Effector memory CD4-positive, alpha-beta T cell (primary cell): ENCODE measurements at places on chromosomes 16 and 17.

GRCh38 chr16:30458561-30459394, 13.1 kb upstream of the SEPHS2 start:
- no peak overlapping the region for H3K4me3 ChIP-seq
- H3K27me3 ChIP-seq, result no peaks in the 10 kb centered on the region
- peak; percentile 50 for DNase-seq
- H3K36me3 ChIP-seq, result no peaks in the 10 kb centered on the region
- peak overlapping the region; percentile 48 for H3K27ac ChIP-seq
- peaks cover 18% of the 10 kb centered on the region for H3K4me1 ChIP-seq

- DNase-seq, result no peak
- H3K4me1 ChIP-seq, result no peaks in the 10 kb centered on the region
- no peaks in the 10 kb centered on the region for H3K36me3 ChIP-seq
- no peak overlapping the region for H3K27ac ChIP-seq
- H3K27me3 ChIP-seq, result no peaks in the 10 kb centered on the region
- H3K4me3 ChIP-seq, result no peak overlapping the region
Measured at GRCh38 chr17:51706093-51706492, 445.7 kb downstream of the UTP18 start.

DNA sequence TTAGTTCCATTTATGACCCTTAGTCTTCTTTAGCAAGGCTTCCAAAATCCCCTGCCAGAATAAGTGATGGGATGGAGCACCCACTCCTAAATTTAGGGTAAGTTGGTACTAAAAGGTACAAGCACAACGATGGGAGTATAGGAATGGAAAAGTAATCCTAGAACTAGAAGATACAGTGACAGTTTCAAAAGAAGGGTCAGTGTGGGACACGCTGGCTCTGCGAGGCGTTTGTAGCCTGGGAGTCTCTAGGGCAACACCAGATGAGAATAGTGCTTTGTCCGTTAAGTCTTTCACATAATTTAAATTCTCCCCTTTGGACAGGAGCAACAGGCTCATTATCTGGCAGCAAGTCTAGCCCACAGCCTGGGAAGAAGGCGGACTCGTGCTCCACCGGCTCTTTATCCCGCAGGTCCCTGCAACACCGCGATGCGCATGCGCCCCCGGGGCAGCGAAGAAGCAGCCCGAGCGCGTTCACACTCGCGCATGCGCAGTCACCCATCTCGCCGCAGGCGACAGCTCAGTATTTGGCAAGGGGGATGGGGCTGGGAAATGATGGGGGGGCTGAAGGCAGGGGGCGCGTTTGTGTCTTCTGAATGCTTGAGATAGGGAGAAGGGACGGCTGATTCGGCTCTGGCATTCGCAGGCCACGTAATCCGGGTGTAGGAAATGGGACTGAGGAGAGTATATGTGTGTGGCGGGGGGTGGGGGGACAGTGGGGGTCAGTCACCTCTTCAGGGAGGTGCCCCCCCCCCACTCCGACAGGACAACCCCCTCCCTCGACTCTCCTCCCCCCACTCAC, 564 bp downstream of the SPOP start:
- H3K27me3 ChIP-seq, result no peaks in the 10 kb centered on the region
- peak overlapping the region; percentile 98 for H3K27ac ChIP-seq
- peaks cover 30% of the 10 kb centered on the region for H3K4me1 ChIP-seq

- no peak for DNase-seq
- H3K27ac ChIP-seq, result no peak overlapping the region
- H3K27me3 ChIP-seq, result no peaks in the 10 kb centered on the region
Measured at GRCh38 chr16:15777533-15778203, 79.2 kb downstream of the MYH11 start.

DNA sequence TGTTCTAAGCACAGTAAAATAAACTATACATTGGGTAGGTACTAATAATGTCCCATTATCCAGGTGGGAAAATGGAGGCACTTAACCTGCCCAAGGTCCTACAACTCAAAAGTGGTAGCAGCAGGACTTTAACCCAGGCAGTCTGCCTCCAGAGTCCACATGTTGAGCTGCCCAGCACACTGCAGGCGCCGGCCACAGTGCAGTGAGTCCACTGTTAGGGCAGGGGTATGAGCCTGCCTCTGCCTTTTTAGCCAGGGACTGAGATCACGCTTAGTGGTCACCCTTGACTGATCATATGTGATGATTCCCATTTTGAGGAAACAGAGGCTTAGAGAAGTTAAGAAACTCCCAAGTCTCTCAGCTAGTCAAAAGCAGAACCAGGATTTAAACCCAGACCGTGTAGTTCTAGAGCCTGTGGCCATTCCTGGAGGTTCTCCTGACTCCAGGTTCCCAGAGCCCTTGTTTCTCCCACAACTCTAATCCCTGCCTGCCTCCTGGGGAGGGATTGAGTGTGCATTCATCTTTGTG, 8.4 kb downstream of the CES1 start:
- no peaks in the 10 kb centered on the region for H3K36me3 ChIP-seq
- no peak overlapping the region for H3K27ac ChIP-seq

DNA sequence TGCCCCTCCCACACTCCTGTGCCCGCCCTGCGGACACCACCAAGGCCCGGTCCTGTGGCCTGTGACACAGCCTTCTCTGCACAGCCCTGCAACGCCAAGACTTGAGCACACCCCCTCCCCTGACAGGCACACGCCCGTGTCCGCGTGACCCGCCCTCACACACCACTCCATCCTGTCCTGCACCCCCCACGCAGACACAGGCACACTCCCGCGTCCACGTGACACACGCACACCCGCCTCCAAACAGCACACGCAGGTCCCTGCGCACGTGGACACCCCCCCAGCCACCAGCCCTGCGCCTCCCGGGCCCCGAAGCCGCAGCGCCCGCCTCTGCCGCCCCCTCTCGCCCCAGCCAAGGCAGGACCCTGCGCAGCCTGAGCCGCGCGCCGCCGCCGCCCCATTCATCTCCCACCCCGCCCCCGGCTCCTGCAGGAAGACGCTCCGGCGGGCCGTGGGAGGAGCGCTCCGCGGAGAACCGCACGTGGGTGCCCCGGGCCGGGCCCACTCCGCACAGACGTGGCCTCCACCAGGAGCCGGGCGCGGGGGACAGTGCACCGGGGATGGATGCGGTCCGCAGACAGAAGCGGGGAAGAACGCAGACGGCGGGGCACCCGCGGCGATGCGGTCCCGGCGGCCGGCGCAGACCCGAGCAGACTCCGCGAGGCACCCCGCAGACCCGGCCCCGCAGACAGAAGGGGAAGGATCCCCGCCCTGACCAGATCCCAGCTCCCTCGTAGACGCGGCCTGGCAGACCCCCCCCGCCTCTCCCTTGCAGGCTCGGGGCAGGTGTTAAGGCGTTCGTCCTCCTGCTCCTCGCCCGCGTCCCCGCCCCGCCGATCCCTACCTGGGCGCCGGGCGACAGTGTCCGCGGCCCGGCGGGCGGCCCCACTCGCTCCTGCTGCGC, 506 bp downstream of the CAMKK1 start:
- H3K4me1 ChIP-seq, result peaks cover 30% of the 10 kb centered on the region
- peak; percentile 78 for DNase-seq
- H3K4me3 ChIP-seq, result peak overlapping the region; percentile 51
- peak overlapping the region; percentile 37 for H3K27ac ChIP-seq

DNA sequence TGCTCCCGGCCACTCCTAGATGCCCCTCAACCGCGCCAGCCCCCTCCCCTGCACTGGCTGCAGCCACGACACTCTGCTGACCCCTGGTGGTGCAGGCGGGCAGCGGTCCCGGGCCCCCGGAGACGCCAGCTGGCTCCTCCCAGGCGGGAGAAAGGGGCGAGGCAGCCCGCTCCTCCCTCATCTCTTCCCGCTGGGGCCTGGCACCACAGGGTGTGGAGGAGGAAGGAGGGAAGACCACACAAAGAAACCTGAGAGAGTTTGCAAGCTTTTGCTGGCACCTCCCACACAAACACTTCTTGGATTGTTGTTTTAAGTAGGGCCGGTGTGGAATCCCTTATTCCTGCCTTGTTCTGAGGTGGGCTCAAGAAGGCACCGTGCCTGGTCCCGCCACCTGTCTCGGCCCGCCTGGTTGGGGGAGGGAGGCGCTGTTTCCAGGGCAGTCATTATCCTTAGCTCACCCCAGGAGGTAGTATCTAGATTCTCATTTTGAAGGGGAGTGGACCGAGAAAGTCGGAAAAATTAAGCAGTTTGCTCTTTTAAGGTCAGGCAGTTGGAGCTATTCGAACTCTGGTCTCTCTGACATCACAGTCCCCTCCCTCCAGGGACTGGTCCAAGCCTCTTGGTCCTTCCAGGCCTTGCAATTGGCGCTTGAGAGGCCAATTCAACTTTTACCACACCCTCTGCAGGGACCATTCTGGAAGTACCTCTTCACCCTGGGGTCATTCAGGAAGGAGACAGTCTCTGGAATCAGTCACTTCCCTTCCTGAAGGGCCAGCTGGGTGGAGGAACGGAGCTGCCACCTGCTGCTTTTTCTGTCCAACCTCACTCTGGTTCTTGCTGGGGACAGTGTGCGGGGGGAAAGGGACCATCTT, 959 bp upstream of the ANKRD13B start:
- no peak overlapping the region for H3K27ac ChIP-seq
- H3K36me3 ChIP-seq, result no peaks in the 10 kb centered on the region
- H3K4me1 ChIP-seq, result peaks cover 48% of the 10 kb centered on the region
- peak; percentile 56 for DNase-seq
- peak overlapping the region; percentile 79 for H3K4me3 ChIP-seq

DNA sequence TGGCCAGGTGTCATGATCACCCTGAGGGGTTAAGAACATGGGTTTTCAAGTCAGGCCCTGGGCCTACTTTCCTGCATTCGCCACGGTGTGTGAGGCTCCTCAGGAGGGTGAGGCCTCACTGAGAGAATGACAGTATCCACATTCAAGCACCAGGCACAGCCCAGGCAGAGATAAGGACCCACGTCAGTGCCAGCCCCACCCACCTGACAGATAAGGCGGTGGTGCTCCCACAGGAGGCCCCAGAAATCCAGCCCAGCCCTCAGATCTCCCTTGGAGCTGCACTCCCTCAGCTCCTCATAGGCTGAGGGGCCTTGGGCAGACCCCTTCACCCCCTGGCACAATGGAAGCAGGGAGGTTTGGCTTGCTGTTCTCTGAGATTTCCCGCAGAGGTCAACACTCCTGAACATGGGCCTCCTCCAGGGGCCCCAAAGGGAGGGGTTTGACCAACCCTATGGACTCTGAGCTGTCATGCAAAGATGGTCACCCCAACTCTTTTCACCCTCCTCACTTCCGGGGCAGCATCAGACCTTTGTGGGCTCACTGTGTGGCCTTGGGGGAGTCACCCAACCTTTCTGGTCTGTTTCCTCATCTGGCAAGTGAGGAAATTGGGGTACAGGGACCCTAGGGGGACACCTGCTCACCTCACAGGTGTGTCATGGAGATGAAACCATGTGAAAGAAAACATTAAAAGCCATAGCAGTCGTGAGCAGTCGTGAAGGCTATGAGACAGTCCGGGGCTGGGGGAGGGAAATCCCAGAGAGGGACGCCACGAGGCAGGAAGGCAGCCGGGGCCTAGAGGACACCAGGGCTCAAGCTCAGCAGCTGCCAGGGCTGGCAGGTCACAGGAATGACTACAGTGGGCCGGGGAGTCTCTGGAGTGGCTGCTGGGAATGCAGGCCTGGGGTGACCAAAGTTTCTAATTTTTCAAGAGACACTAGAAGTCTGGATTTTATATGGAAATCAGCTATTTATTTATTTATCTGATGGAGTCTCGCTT, 15.4 kb downstream of the PLLP start:
- peaks cover 20% of the 10 kb centered on the region for H3K4me1 ChIP-seq
- H3K36me3 ChIP-seq, result no peaks in the 10 kb centered on the region
- no peak overlapping the region for H3K27ac ChIP-seq
- H3K27me3 ChIP-seq, result no peaks in the 10 kb centered on the region
- no peak for DNase-seq
- no peak overlapping the region for H3K4me3 ChIP-seq
